Osteocyte (in vitro differentiated cells): ENCODE measurements at places on chromosomes 11 and 22.

GRCh38 chr11:15852179-15852578, 504.2 kb downstream of the SOX6 start:
- H3K4me1 ChIP-seq, result no peaks in the 10 kb centered on the region
- no peak for DNase-seq
- H3K36me3 ChIP-seq, result no peaks in the 10 kb centered on the region
- peaks cover 6% of the 10 kb centered on the region for H3K27me3 ChIP-seq
- no peak overlapping the region for H3K27ac ChIP-seq

- no peak overlapping the region for H3K27ac ChIP-seq
- H3K4me3 ChIP-seq, result no peak overlapping the region
- H3K4me1 ChIP-seq, result peaks cover 3% of the 10 kb centered on the region
- DNase-seq, result no peak
Observed at GRCh38 chr11:28539239-28540030, 431.2 kb downstream of the METTL15 start.

- no peak for DNase-seq
- H3K27ac ChIP-seq, result peak overlapping the region; percentile 67
- H3K4me1 ChIP-seq, result peaks cover 28% of the 10 kb centered on the region
- no peaks in the 10 kb centered on the region for H3K27me3 ChIP-seq
Observed at GRCh38 chr11:58573451-58574104, 2.1 kb downstream of the LPXN start.

DNA sequence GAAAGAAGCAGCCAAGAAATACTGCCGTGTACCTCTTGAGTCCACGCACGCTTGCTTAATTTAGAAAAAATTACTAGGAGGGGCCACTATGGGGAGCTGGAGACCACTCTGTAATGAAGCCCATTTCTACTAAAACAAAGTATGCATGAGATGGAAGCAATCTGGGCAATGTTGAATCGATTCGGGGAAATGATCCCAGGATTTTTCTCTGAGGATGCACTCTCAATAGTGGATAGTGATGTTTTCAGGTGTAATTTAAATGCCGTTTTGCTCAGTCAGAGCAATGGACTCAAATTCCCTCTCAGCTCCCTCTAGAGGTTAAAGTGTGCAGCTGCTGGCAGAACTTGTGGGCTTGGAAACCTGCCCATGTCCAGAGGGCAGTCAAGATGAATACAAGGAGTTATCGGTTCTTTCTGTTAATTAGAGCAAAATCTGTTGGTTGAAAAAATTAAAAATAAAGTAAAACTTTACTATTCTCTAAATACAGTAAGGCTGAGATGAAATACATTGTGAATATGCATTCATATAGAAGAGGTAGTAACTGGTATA, 64.1 kb downstream of the ME3 start:
- peaks cover 6% of the 10 kb centered on the region for H3K36me3 ChIP-seq
- peak overlapping the region; percentile 15 for H3K27ac ChIP-seq
- no peak for DNase-seq
- no peak overlapping the region for H3K4me3 ChIP-seq
- no peaks in the 10 kb centered on the region for H3K27me3 ChIP-seq
- peaks cover 33% of the 10 kb centered on the region for H3K4me1 ChIP-seq

GRCh38 chr11:122404571-122404970, 251.0 kb upstream of the UBASH3B start:
- no peak overlapping the region for H3K4me3 ChIP-seq
- no peak overlapping the region for H3K27ac ChIP-seq
- DNase-seq, result no peak
- H3K27me3 ChIP-seq, result peaks cover 22% of the 10 kb centered on the region
- no peaks in the 10 kb centered on the region for H3K4me1 ChIP-seq

- peaks cover 29% of the 10 kb centered on the region for H3K4me1 ChIP-seq
- no peak overlapping the region for H3K4me3 ChIP-seq
- no peaks in the 10 kb centered on the region for H3K36me3 ChIP-seq
- H3K27me3 ChIP-seq, result no peaks in the 10 kb centered on the region
- DNase-seq, result no peak
Observed at GRCh38 chr11:119323532-119324033, 6.7 kb upstream of the MCAM start.

DNA sequence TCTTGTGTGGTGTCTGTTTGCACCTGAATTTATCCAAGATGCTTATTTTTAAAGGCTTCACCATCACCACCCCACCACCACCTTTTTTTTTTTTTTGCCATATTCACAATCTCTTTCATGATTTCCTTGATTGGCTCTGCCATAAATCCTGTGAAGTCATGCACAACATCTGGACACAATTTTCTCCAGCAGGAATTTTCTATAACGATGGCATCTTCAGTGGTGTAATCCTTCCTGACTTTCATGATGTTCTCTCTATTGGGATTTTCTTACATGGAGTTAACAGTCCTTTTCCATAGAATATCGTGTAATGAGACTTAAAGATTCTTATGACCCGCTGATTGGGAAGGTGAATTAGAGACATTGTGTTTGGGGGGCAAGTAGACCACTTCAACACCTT, 17.8 kb downstream of the ZFP91 start:
- peaks cover 3% of the 10 kb centered on the region for H3K4me1 ChIP-seq
- H3K27me3 ChIP-seq, result no peaks in the 10 kb centered on the region
- H3K36me3 ChIP-seq, result peaks cover 16% of the 10 kb centered on the region

GRCh38 chr11:89493431-89493830, 2.3 kb upstream of the NOX4 start:
- no peaks in the 10 kb centered on the region for H3K27me3 ChIP-seq
- no peak overlapping the region for H3K4me3 ChIP-seq
- H3K27ac ChIP-seq, result peak overlapping the region; percentile 15

DNA sequence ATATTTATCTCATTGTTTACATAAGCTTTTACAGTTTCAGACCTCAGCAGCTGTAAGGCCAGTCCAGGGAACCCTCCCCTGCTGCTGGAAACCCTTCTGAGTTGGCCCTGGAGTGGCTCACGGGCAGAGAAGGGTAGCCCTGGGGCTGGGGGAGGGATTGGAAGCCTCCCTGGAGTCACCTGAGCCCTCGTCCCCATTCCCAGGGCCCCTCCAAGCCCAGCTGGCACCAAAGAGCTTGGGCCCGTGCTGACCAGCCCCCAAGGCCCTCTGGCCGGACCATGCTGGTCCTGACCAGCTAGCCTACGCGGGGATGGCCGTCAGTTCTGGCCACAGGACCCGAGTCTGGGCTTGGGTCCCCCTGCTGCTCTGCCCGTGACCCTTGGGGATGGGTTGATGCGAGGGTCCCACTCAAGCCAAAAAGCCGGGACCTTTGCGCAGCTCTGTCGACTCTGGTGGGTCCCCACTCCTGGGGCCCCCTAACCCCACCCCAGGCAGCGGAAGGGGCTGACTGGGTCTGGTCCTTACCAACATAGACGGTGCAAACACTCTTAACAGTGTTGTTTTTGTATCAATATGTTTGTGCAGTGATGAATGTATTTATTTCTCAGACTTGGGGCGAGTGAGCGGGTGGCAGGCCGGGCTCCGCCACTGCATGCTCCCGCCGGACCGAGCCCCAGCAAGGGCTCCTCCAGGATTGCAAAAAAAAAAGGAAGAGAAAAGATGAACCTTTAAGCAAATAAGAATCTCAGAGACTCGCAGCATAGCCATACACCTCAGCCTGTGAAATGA, 17.5 kb upstream of the TMEM191C start:
- H3K4me3 ChIP-seq, result no peak overlapping the region
- DNase-seq, result peak; percentile 75
- peaks cover 2% of the 10 kb centered on the region for H3K4me1 ChIP-seq
- no peak overlapping the region for H3K27ac ChIP-seq

DNA sequence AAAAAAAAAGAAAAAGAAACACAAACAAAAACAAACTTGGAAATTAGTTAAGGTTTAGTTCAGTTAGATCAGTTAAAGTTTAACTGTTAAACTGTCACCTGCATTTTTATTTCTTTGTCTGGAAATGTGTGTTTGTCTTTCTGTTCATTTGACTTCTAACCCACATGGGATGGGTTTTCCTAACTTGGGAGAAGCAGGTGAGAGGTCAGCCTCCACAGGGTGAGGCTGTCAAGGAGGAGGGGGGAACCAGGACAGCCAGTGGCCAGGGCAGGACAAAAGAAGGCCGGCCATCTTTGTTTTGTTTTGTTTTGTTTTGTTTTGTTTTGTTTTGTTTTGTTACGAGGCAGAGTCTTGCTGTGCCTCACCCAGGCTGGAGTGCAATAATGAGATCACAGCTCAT, 13.4 kb upstream of the GCAT start:
- DNase-seq, result no peak
- no peak overlapping the region for H3K4me3 ChIP-seq
- no peak overlapping the region for H3K27ac ChIP-seq
- H3K36me3 ChIP-seq, result no peaks in the 10 kb centered on the region
- H3K4me1 ChIP-seq, result peaks cover 4% of the 10 kb centered on the region
